ENCODE measurements at places on chromosomes 6 and 20. TPM values are rescaled to one million over a fixed set of nuclear protein-coding genes. Genes with fewer than 3 reads are reported as not detected.

SOD2 gene
- 63.9 TPM for total RNA-seq

CST3 gene
- total RNA-seq: 1.8 TPM

DEFB129 gene
- total RNA-seq: not detected

AIF1 gene
- total RNA-seq: 70.2 TPM

WFDC12 gene
- total RNA-seq: not detected

PRKN gene
- 0.14 TPM for total RNA-seq

CST2 gene
- total RNA-seq: not detected

FKBP1C gene
- total RNA-seq: 1.9 TPM

SIM1 gene
- total RNA-seq: 0.07 TPM

CDH4 gene
- 0.05 TPM for total RNA-seq

Data from T-helper 2 cell treated with Interferon-gamma antibody and Interleukin-4, amounts not matched to agents 100 ng/mL and 5 ng/mL, for 36 hours (primary cell).